ENCODE measurements at places on chromosomes 6 and 20.

DNA sequence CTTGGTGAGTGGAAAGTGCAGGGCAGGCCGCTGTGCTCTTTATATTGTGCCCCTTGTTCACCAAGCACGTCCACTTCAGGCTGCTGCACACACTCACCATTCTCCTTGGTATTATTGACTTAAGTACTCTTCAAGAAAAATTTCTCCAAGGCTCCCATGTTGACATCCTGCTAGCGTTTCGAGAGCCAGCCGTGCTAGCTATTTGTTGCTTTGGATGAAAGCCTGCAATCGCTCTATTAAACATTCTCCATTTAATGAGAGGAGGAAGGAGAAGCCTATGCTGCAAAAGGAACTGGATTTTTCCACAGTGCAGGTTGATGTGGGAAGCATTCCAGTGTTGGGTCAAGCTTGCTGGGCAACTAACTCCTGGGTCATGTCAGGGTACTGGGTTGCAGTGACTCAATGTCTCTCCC is 113.5 kb downstream of the CD83 start:
- DNase-seq = no peak

GRCh38 chr6:69784595-69785377 is 12.0 kb downstream of the LMBRD1 start:
- DNase-seq = no peak

- DNase-seq = peak; percentile 87
Measured at GRCh38 chr20:38196592-38196991, 31.5 kb upstream of the TGM2 start.

DNA sequence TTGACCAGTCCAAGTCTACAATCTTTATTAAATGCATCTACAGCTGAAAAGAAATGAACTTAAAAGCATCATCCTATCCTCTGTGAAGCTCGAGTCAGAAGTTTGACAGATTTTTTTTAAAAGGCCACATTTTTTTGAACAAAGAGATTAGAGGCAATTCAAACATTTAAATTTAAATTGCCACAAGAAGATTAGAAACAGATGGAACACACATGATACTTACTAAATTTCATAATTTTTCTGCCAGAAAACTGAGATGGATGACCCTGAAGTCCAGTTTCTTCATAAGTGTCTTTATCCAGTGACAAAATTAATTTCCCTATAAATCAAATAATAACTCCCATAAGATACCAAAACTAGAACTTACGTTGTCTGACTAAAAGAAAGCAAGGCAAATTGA is 4.3 kb downstream of the RPP40 start:
- DNase-seq = no peak

DNA sequence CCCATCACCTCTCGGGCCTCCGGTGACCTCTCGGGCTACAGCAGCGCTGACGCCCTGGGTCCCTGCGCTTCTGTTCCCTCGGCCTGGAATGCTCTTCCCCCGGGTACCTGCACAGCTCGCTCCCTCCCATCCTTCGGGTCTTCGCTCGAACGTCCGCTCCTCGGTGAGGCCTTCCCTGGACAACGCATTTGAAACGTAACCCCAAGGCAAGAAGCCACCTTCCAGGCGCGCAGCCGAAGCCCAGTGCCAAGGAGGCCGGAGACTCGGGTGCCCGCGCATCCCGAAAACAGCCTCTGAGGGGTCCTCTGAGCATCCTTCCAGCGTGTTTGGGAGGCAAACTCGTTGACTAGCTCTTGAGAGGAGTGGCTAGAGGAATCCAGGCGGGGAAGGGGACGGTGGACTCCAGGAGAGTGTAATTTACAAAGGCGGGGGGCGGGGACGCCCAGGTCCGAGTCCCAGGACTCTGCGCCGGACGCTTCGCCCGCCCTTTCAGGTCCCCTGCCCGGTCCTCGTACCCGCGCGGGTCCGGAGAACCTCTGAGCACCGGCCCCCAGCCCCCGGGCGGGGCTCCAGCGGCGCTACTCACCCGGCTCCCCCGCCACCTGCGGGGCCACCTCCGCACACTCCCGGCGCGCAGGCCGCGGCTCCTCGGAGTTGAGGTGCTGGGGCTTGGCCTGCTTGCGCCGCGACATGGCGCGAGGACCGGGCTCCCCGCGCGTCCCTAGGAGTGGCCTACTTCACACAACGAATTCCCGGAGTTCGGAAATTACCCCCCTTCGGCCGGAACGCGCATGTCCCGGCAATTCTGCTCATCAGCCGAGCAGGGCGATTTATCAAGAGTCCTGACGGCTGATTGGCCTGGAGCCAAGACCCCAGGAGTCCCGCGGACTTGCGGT is 86.8 kb downstream of the ZFP64 start:
- peak; percentile 49 for DNase-seq

DNA sequence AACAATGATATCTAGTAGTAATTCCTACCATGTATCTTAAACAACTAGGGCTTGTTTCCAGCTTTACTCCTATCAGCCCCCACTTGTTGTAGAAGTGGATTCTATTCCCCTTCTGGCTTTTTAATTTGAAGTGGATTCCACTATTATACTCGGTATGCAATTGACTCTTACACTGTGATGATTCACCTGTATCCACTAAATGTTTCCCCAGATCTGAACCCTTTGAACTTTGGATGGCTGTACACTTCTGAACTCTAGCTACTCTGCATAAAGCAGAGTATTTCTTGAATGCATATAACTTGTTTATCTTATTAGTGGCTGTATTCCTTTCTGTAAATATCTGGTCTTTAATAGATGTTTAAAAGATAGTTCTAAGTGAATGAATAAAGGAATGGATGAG is 538.4 kb upstream of the NRSN1 start:
- no peak for DNase-seq
